OCI-LY7 (cell line): ENCODE measurements at places on chromosomes 16 and 17.

- no peak for DNase-seq
Measured at GRCh38 chr16:23615805-23616204, 19.7 kb upstream of the NDUFAB1 start.

DNA sequence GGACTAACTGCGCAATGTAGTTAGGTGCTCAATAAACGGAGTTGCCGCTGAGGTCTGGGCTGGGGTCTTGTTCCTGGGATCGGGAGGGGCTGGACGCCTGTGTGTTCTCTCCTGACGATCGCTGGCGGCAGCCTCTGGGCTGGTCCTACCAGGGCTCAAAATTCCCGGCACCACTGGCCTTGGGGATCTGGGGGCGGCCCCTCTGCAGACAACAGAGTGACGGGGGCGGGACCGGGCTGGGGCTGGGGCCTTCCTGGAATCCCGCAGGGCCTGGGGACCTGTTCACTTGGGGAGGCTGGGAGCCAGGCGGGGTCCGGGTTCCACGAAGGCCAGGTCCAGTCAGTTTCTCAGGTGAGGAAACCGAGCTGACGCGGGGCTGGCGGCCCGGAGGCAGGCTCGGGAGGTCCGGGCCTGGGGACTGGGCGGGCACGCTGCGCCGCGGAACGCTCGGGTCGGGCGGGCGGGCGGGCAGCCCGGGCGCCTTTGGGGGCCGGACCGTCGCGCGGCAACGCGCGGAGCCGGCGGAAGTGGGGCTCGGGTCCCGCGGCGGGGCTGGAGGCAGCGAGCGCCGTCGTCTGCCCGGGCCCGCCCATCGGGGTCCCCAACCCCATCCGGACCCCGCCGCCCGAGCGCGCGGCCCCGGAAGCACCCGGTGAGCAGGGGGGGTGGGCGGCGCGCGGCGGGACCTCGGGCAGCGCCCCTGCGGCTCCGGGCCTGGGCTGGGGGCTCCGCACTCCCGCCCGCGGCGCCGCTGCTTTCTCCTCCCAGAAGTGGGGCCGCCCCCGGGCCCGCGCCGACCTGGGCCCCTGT lies at the start of gene PIGQ:
Gene PIGQ (plus strand): TSS at position 524 of the 810 bp plus-strand sequence. CDS start 4,107 bp downstream, outside the sequence.
- peak; percentile 79 for DNase-seq

- no peak for DNase-seq
Measured at GRCh38 chr17:45790296-45790922, 6.3 kb downstream of the CRHR1 start.

- no peak for DNase-seq
Measured at GRCh38 chr16:2205967-2206313, 686 bp downstream of the MLST8 start.

- no peak for DNase-seq
Measured at GRCh38 chr17:292531-293382, 59.9 kb downstream of the RPH3AL start.

GRCh38 chr17:52025236-52025635 lies 133.3 kb downstream of the CA10 start:
- no peak for DNase-seq

GRCh38 chr16:68400924-68401460 lies 47.3 kb downstream of the SMPD3 start:
- DNase-seq, result no peak

DNA sequence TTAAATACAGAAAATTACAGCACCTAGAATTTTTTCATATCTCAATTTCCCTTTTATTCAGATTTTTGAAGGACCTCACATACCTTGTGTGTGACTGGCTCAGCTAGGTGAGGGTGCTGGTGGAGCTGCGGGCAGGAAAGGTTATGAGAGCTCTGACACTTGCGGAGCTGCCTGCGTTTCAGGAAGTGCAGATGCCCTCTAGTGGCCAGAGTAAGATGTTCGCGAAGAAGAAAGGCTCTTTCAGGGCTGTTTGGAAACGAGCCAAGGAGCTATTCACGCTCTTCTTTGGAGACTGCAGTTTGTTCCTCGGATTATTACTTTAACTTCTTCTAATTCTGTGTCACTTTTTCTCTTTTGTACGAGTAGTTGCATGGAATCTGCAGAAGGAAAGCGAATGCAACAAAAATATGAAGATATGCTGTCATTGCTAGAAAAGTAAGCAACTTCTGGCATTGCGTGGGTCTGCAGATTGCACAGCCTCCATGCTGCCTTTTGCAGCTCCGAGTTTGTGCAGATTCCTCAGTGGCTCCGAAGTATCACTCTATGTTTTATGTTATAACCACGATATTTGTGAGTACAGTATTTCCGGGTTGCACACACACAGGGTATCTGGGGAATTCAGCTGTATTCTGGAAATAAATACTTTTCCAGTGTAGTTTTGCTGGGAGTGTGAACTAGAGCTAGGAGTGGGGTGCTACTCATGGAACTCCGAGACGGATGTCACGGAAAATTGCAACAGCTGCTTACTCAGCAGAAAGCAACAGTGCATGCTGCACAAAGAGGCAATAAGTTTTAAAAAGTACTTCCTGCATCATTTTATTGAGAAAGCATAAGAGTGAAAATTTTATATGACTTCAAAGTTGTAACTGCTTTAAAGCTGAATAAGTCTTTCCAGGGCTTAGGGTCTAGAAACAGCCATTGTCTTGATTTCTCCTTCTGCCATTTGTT lies 46.3 kb downstream of the DNAH9 start:
- DNase-seq, result peak; percentile 68
